ENCODE measurements at places on chromosomes 3 and 15. TPM values are rescaled to one million over a fixed set of nuclear protein-coding genes. Genes with fewer than 3 reads are reported as not detected.

The CASR gene
- 26.9 TPM for polyA plus RNA-seq

The FHIT gene
- 27.0 TPM for polyA plus RNA-seq

The EOMES gene
- 0.19 TPM for polyA plus RNA-seq

DNA sequence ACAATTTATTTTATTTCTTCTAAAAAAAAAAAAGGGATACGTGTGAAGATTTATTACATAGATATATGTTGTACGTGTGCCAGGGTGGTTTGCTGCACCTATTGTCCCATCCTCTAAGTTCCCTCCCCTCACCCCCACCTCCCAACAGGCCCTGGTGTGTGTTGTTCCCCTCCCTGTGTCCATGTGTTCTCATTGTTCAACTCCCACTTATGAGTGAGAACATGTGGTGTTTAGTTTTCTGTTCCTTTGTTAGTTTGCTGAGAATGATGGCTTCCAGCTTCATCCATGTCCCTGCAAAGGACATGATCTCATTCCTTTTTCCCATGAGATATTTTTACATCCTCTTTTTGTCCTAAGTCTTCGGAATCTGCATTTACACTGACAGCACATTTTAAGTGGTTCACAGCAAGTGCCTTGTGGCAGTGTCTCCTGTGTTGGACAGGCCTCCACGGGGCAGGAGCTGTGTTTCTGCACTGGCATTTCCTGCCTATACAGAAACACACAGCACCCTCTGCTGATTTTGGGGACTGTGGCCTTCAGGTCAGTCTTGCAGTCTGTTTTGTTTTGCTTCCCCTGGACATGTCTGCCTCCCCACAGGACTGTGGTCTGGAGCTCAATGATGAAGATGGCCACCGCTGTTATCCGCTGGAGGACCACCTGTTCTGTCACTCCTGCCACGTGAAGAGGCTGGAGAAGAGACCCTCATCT lies 12.7 kb upstream of the SACM1L start:
- DNase-seq: no peak

DNA sequence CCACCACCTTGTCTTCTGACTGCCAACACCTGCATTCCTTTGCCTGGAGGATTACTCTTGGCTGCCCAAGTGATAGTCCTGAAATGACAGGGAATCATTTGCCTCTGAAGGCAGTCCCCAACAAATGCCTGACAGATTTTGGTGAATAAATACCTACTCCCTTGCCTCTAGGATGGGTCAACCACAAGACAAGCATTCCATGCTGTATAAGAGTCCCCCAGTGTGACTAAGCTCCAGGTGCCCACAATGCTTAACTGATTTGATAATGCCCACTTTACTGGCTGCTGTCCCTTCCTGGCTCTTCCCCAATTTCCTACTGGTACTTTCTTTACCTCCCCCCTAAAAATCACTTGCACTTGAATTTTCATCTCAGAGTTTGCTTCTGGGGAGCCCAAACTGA lies 14.8 kb downstream of the THRB start:
- no peak for DNase-seq

DNA sequence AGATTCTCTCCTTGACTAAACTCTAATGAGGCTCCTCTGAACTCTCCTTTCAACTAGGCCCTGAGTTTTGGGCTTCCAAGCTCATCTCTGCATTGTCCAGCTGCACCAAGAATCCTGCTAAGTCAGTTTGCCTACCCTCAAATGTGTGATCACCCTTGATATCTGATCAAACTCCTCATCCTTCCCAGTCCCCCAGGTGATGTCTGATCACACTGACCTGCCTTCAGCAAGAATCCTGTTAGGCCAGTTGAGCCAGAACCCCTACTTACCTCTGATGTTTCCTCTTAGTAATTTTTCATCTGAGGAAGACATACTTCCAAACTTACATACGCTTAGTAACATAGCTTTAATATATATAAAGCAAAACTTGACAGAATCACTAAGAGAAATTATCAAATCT lies 28.8 kb downstream of the SUMF1 start:
- no peak for DNase-seq

DNA sequence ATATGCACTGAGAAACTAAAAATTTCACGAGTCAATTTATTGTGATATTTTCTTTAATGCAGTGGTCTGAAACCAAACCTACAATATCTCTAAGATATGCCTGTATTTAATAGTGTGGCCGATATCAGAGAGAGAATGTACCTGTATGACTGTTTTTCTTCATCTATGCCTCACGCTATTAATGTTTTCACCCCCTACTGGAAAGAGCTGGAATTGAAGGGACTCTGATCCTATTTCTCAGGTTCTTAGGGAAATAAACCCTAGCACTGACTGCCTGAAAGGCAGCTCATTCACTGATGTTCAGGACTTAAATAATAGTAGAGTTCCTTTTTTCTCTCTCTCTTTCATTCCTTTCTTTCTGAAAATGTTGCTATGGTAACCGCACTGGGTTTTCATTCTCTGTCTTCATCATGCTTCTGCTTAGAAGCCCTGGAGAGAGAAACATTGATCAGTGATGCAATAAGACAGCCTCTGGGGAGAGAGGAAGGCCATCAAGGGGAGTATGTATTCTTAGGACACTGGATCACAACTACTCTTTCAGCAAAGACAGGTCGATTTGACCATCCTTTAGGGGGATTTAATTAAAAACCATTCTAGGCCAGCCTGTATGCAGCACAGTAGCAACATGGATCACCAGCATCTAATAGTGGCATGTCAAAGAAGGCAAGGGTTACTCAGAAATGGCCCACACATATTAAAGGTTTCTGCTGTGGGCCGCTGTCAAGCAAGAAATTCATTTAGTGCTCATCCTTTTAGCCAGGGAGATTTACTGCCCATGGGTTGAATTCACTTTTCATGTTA lies 1135.7 kb downstream of the IGSF11 start:
- no peak for DNase-seq

- DNase-seq: no peak
Measured at GRCh38 chr15:48345516-48345915, 14.3 kb downstream of the DUT start.

DNA sequence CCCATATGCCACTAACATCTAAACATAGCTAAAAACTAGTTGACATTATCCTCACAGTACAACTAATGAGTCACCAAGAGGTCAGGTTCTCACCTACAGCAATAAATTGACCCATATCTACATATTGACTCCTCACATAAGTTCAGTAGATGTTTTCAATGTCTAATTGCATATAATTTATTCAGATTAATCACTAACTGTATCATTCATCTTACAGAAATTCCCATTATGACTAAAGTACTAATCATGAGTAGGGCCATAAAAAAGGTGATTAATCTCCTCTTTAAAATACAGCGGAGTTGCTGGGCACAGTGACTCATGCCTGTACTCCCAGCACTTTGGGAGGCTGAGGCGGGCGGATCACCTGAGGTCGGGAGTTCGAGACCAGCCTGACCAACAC lies 82.4 kb upstream of the ST3GAL6 start:
- DNase-seq: no peak

DNA sequence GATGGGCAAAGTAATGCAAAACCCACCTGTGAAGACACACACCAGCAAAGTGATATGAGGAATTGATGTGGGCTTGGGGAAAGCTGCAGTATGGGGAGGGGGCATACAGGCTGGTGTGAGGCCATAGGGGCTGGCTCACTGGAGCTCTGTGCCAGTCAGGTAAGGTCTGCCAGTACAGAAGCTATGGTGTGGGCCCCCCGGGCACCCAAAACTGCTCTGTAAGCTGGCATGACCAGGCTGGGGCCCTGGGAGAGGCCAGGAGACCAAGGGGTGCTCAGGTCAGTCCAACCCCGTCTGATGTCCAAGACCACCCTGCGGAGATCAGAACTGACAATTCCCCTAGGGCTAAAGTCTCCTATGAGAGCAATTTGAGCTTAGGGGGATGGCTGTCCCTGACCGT lies 163.1 kb downstream of the KCNMB2 start:
- no peak for DNase-seq

DNA sequence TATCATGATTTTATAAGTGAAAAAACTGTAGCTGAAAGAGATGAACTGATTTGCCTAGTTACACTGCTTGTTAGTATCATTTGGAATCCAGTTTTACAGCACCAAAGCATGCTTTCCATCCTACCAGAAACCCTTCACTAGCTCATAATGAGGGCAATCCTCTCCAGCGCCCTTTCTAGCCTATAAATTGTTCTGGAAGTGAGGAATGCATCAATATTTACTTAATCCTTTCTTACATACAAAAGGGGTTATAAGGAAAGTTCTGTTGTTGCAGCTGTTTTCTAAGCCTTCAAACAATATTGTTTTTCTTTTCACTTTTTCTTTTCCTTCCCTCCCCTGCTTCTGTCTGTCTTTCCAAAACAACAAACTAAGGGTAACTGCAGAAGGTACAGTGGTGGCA lies 11.0 kb upstream of the PCCB start:
- peak; percentile 11 for DNase-seq

Measured in left renal cortex interstitium (tissue), 4 donors.